ENCODE measurements at places on chromosomes 13 and 19.
A peak's percentile ranks its signal among the peaks of the same experiment; 100 is the strongest.

- no peak for DNase-seq
Observed at GRCh38 chr13:44842158-44842557, 147.1 kb downstream of the NUFIP1 start.

GRCh38 chr13:69474011-69474685, 633.5 kb upstream of the ATXN8OS start:
- no peak for DNase-seq

GRCh38 chr19:41384351-41384750, 8.0 kb downstream of the TMEM91 start:
- no peak for DNase-seq

DNA sequence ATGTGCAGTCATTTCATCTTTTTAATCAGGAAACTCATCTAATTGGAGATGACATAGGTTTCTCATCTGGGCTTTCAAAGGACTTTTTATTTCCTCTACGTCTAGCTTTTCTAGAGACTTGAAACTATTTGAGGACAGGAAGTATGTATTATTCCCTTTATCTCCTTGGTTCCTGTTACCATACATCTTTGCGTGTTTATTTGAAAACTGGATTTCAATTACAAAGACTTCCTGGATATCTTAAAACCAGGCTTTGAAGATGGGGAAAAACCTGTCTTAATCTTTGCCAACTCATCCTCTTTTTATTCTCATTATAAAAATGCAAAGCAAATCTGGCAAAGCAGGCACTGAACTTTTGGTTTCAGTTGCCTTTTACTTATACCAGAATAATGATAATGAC, 130.5 kb downstream of the LMO7 start:
- DNase-seq: no peak

- peak; percentile 91 for DNase-seq
Observed at GRCh38 chr13:99432609-99433542, 68.4 kb upstream of the TM9SF2 start.

GRCh38 chr19:35211545-35212230, 16.9 kb downstream of the FAM187B start:
- peak; percentile 95 for DNase-seq

DNA sequence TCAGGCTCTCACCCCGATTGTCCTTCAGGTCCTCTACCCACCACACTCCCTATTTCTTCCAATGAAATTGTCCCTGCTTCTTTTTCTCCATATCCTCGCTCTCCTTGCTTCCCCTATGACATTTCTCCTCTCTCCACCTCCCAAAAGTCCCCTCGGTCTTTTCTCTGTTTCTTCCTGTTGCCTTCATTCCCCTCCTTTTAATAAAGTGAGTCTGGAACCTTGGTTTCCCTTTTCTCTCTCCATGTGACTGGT, 676 bp upstream of the ZNF574 start:
- no peak for DNase-seq

GRCh38 chr13:40192858-40193257, 473.6 kb downstream of the FOXO1 start:
- DNase-seq: no peak

DNA sequence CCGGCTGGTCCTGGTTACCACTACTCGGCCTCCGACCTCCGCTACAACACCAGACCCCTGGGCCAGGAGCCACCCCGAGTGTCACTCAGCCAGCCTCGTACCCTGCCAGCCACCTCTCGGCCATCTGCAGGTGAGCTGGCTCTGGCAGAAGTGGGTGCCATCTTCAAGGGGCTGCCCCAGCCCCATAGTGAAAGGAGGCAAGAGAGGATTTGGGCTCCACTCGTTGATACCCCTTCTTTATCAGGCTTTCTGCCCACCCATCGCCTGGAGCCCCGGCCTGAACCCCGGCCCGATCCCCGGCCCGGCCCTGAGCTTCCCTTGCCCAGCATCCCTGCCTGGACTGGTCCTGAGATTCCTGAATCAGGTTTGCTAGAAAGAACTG, 7.1 kb downstream of the LTBP4 start:
- no peak for DNase-seq

DNA sequence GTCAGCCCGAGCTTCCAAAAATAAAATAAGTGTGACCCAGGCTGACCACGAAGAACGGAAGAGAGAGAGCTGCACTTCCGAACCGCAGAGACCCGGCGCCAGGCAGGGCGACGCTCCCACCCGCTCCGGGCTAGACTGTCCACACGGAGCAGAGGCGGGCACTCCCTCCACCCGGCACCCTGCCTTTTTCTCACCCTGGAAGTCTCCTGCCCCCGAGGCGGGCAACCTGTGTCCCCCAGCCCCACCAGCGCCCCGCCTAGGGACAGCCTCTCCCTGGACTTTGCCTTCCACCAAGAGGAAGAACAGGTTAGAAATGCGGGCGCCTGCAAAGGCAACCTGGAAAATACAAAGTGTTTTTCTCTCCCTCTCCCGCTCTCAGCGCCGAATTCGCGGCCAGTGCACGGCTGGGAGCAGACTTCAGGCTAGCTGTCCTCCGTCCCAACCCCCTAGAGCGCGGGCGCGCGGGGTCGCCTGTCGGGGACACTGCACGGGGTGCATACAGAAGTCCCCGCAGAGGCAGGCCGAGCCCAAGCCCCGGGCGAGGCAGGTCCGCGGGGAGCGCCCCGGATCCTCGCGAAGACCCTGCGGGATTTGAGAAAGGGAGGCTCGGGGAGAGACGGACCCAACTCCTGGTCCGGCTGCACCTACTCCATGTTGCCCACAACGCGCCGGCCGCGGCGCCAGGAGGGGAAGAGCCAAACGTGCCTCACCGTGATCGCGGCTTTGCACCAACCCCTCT, 845 bp downstream of the SPRY2 start:
- no peak for DNase-seq

GRCh38 chr13:110457361-110457760, 104.2 kb downstream of the RAB20 start:
- no peak for DNase-seq

DNA sequence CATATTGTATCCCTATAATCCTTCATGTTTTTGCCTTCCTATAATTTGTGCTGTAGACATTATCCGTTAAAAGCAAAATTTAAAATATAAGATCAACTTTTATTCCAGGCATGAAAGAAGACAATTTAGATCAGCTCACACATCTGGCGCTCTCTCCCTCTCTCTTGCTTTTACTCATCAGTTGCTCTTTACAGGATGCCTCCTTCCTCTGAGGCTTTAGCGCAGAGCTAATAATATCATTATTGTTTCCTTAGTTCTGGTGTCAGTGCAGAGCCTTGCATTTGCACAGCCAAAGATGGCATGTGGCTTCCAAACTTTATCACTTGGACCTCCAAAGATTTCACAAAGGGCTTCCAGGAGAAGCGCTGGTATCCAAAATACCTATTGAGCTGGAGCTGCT, 295.1 kb downstream of the FGF9 start:
- no peak for DNase-seq

DNA sequence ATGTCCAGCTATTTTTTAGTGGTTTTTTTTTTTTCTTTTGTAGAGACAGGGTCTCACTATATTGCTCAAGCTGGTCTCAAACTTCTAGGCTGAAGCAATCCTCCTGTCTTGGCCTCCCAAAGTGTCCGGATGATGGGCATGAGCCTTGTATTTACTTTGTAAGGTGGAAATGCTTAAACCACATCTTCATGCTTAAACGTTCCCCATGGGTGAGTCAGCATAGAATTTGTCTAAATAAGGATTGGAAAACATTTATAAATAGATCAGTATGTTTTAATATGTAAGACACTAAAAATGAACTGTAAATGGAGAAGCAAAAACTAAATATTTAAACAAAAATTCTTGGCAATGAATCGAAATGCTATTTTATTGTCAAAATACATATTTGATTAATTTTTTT, 698.0 kb downstream of the PCDH9 start:
- no peak for DNase-seq

DNA sequence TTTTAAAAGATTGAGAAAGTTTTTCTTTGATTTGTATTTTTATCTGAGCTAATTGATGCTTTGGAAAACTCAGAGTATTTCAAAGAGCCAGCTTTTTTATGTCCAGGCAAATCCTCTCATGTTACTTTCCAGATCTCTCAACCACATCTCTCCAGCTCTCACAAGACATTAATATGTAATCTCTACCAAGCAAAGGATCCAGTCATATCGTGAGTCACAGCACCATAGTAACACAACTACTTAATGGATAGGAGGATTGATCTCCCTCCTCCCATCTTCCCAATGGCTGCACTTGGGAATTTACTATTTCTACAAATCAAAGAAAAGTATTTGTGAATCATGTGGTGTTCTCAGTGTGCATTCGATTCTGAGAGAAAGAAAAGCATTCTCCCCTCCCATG, 63.3 kb downstream of the POU4F1 start:
- no peak for DNase-seq

GRCh38 chr13:61770681-61771080, 355.0 kb upstream of the PCDH20 start:
- no peak for DNase-seq
